ENCODE measurements at places on chromosomes 3 and 15. TPM values are rescaled to one million over a fixed set of nuclear protein-coding genes. Genes with fewer than 3 reads are reported as not detected.

The MOBP gene
- not detected for total RNA-seq

The SYNPR gene
- total RNA-seq: 2.3 TPM

The STRA6 gene
- 22.4 TPM for total RNA-seq

The TMEM207 gene
- total RNA-seq: 0.14 TPM

The AHSG gene
- not detected for total RNA-seq

The NANOGP8 gene
- 0.87 TPM for total RNA-seq

The SLC25A38 gene
- 33.3 TPM for total RNA-seq

The CCNB2 gene
- 94.9 TPM for total RNA-seq

The RARB gene
- 16.9 TPM for total RNA-seq

The XIRP1 gene
- 0.36 TPM for total RNA-seq

The PFN2 gene
- 297 TPM for total RNA-seq

The ARPIN gene
- 13.1 TPM for total RNA-seq

The SRGAP3 gene
- total RNA-seq: 24.4 TPM

The GOLGA8M gene
- total RNA-seq: not detected

The GPR149 gene
- 5.2 TPM for total RNA-seq

The CACNA2D3 gene
- 0.49 TPM for total RNA-seq

The CSPG4 gene
- 0.09 TPM for total RNA-seq

The NAALADL2 gene
- 4.3 TPM for total RNA-seq

The DISP2 gene
- 7.5 TPM for total RNA-seq

The EBLN2 gene
- total RNA-seq: 3.1 TPM

The IGF2BP2 gene
- total RNA-seq: 55.3 TPM

The C3orf85 gene
- total RNA-seq: not detected

The ACP3 gene
- 3.7 TPM for total RNA-seq

The SLC22A13 gene
- 0.27 TPM for total RNA-seq

The MST1 gene
- 30.6 TPM for total RNA-seq

The SPTSSB gene
- total RNA-seq: 0.96 TPM

The CCR4 gene
- not detected for total RNA-seq

The NSUN3 gene
- total RNA-seq: 12.8 TPM

The TJP1 gene
- total RNA-seq: 41.5 TPM

The FMN1 gene
- 0.27 TPM for total RNA-seq

The NR2E3 gene
- 0.81 TPM for total RNA-seq

The CCR9 gene
- total RNA-seq: 0.30 TPM

The NLGN1 gene
- total RNA-seq: 35.6 TPM

The CISH gene
- 2.5 TPM for total RNA-seq

The C3orf80 gene
- total RNA-seq: 0.26 TPM

The MON1A gene
- 10.4 TPM for total RNA-seq

The SLC51A gene
- total RNA-seq: 5.2 TPM

The FAM174B gene
- 5.2 TPM for total RNA-seq

The GASK1A gene
- 0.54 TPM for total RNA-seq

The GNL3 gene
- total RNA-seq: 106 TPM

The LDHAL6B gene
- total RNA-seq: 2.4 TPM

The PLA1A gene
- total RNA-seq: not detected

All from motor neuron (in vitro differentiated cells).